ENCODE measurements at places on chromosomes 2 and 18. TPM values are rescaled to one million over a fixed set of nuclear protein-coding genes. Genes with fewer than 3 reads are reported as not detected.

GRCh38 chr18:23828426-23828825, 139.2 kb downstream of the LAMA3 start:
- no peak for DNase-seq

DNA sequence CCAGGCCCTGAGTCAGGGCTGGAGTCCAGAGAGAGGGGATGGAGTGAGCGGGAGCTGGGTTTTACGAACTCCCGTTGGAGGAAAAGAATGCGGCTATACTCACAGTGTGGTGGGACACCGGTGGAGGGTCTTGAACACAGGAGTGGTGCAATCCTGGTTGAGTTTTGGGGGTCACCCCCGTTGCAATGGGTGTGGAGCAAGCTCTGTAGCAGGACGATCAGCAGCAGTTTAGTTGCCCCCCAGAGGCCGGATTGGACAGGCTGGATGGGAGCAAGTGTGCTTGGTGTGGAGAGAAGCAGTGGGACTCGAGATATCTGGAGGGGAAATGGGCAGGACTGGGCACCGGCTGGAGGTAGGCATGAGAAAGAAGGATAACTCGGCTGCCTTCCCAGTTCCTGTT, 72.3 kb upstream of the TWIST2 start:
- no peak for DNase-seq

DNA sequence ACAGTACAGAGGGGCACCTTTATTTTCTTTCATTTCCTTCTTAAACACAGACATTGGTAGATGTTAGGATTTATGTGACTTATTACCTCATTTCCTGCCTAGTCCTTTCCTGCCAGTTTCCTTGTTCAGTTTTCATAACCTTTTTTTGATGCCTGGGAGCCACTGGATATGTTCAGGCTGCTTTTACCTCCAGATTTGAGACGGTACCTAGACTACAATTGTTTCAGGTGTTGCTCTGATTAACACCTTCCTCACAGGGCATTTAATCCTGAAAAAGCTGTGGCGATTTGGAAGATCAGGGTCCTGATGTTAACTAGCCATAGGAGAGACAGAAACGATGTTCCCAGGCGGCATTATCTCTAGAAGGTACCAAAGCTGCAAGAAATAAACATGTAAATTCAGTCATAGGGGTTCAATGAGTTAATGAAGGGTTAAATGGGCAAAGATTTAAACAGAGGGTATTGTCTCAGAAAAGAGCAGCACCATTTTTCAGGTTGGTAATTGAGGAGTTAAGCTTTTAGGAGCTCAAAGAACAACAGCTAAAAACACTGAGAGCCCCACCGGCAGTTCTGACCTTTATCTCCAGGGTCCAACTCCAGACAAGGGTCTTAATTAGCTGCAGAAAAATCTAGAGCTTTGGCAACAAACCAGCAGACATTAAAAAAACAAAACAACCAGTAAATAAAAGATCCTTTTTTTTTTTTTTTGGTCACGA, 93.3 kb downstream of the HRH4 start:
- DNase-seq: no peak

ALS2 gene
- 36.4 TPM for total RNA-seq

ABCB11 gene
- not detected for total RNA-seq

PCARE gene
- total RNA-seq: not detected

REG3G gene
- not detected for total RNA-seq

- DNase-seq: no peak
Observed at GRCh38 chr2:218093879-218094278, 24.8 kb downstream of the RUFY4 start.

KCNG2 gene
- total RNA-seq: 0.19 TPM

- DNase-seq: no peak
Observed at GRCh38 chr2:44120428-44120827, 48.2 kb upstream of the PPM1B start.

ZNF514 gene
- total RNA-seq: 13.3 TPM
